A549 (cell line): ENCODE measurements at places on chromosomes 6 and 20. TPM values are rescaled to one million over a fixed set of nuclear protein-coding genes. Genes with fewer than 3 reads are reported as not detected.

DNA sequence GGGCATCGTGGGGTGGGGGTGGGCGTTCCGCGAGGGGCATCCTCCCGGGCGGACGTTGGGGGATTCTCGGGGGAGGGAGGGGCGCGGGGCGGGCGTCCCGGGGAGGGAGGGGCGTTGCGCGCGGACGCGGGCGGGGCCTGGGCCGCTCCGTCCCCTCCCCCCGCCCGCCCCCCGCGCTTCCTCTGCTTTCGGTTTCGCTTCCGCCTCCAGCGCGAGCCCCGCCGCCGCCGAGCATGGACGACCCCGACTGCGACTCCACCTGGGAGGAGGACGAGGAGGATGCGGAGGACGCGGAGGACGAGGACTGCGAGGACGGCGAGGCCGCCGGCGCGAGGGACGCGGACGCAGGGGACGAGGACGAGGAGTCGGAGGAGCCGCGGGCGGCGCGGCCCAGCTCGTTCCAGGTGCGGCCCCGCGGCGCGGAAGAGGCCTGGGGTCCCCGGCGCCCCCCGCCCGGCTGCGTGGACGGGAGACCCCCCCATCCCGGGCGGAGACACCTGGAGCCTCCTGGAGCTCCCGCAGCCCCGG lies at the start of gene OGFR:
OGFR (plus strand) TSS at position 209 of the 528 bp plus-strand sequence; CDS start at position 234, 25 bp downstream.
- DNase-seq: no peak

The RRAGD gene
- polyA plus RNA-seq: 0.58 to 1.2 TPM (median 0.79 TPM) in 3 replicates

GRCh38 chr6:5904532-5904931 lies 102.2 kb downstream of the NRN1 start:
- no peak for DNase-seq

- DNase-seq: no peak
These were observed 357.5 kb upstream of the RNF217 start for GRCh38 chr6:124604719-124605118.

DNA sequence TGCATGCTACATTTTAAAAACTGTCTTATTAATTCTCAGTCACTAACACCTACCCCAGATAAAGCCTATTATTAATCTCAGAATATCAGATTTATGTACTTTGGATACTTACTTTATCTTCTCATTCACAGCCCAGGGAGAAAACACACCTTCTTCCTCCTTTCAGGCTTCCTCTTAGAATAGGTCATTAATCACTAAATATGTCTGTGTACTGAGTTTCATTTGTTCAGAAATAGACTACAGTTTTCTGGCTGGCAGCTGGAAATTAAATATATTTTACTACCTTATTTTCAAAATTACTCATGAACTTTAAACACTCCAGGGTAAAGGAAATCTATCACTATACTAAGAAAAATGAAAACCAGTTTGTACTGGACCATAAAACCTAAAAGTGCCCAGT lies 147.7 kb upstream of the DST start:
- DNase-seq: no peak

The CLPSL2 gene
- polyA plus RNA-seq: 0.37 to 0.38 TPM in 2 of 3 replicates, not detected in the other

DNA sequence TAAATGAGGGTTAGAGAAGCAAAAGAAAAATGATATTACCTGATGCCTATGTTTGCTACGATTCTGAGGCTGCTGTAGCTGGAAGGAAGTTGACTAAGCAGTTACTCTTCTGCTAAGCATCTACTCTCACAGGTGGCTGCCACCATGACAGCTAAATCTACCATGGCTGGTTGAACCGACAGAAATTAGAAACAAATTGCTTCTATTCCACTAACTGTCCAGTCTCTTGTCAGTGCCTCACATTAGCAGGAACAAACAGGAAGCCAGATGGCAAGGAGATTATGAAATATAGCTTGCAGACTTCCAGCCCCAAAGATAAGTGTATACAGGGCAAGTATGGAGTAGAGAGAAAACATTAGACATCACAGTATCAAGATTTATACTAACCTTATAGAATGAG lies 59.4 kb upstream of the TMEM200A start:
- no peak for DNase-seq

- no peak for DNase-seq
These were observed 94.2 kb downstream of the BANF2 start for GRCh38 chr20:17793986-17794385.

DNA sequence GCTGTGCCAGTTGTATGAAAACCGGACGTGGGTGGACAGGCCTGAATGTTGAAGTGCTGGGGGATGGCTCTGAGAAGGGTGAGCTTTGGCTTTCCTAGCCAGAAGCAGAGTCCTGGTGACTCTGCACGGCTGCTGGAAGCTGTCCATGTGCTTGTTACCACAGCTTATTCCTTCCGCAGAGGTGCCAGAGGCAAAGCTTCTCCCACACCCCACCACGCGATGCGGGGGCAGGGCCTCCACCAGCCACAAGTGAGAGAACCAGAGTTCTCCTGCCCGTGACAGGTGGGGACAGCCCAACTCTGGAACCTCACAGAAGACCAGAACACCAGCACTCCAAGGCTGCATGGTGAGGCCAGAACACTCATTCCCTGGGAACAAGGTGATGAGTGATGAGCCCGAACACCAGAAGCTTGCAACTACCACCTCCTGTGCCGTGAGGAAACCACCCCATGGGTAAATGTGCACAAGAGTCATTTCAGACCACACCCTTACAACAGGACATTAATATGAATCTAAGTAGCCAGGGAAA lies 36.7 kb downstream of the JAG1 start:
- no peak for DNase-seq

DNA sequence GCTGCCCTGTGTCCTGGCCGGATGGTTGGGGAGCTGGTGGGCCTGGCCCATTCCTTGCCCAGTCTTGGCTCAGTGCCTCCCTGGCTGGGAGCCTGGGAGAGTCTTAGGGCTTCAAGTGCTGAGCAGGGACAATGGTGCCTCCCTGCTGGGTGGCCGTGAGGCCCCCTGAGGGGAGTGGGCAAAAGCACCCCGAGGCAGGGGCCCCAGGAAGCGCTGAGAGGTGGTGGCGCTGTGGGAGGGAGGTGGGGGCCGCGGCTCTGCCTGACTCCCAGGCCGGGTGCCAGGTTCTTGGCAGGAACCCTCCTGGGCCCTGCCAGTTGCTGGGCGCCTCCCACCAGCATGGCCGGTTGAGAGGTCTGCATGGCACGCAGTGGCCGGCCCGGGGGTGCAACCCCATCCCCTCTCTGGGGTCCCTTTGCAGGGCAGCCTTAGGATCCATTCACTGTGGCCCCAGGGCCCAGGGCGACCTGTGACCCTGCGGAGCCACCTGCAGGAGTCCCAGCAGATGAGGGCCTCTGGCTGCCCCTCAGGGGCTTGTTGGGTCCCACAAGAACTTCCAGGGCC lies 9.2 kb upstream of the RPS21 start:
- no peak for DNase-seq

GRCh38 chr6:15389084-15389764 lies 143.4 kb downstream of the JARID2 start:
- no peak for DNase-seq

DNA sequence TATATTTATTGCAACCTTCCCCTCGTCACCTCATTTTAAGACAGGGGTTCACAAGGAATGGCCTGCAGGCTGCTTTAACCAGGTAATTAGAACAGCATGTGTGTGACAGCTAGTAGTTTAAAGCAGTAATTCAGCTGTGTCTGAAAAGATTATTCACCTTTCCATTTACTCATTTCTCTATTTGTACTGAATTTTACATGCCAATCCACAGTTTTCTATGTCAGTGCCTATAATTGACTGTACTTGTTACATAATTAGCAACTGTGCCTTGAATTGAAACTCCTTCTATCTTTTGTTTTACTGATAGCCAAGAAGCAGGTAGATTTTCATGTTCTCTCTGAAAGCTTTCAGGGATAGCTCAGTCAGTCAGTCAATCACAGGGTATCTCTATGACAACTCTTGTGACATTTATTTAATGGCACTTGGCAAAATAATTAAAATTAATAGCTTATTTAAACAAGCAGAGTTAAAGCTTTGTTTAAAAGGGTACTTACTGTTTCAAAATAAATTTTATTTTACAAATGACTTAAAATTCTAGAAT lies 214.0 kb downstream of the ZFAND3 start:
- DNase-seq: no peak

The NHLRC1 gene
- polyA plus RNA-seq: 2.7 to 3.1 TPM (median 3.1 TPM) in 3 replicates

DNA sequence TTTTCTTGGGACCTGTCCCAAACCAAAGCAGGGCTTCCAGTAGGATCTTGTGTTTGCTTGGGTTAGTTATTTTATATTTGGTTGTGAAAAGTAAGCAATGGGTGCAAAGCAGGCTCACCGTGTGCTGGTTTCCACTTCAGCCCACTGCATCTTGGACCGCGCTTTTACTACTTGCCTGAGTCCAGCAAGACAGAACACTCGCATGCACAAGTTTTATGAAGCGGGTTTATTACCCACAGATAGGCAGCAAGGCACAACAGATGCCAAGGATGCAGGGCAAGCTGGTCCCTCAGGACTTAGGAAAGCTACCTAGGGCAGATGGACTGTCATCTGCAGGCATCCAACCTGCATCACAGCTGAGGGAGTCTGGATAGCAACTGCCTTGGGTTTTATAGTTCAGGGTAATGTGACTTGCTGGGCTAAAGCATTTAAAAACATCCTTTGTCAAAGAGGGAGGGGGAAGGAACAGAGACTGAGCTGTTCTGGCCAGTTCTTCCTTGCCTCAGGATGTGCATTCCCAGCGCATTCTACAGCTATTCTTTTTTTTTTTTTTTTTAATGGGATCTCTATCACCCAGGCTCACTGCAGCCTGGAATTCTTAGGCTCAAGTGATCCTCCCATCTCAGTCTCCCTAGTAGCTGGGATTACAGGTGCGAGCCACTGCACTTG lies 18.5 kb downstream of the CITED2 start:
- DNase-seq: no peak

The MTFR2 gene
- 11.3 to 11.8 TPM (median 11.6 TPM) in 3 replicates for polyA plus RNA-seq

The ATP6V1G2 gene
- polyA plus RNA-seq: 0.57 to 0.75 TPM (median 0.64 TPM) in 3 replicates

The PRICKLE4 gene
- polyA plus RNA-seq: 0.95 to 1.6 TPM (median 1.5 TPM) in 3 replicates

GRCh38 chr20:48025051-48025515 lies 239.8 kb upstream of the SULF2 start:
- DNase-seq: no peak

- DNase-seq: no peak
These were observed 530.1 kb upstream of the NOX3 start for GRCh38 chr6:155985660-155986138.

- DNase-seq: no peak
These were observed 15.9 kb downstream of the TMEM200A start for GRCh38 chr6:130381459-130382380.

The SLC24A3 gene
- 0.03 to 0.04 TPM in 2 of 3 replicates, not detected in the other for polyA plus RNA-seq

DNA sequence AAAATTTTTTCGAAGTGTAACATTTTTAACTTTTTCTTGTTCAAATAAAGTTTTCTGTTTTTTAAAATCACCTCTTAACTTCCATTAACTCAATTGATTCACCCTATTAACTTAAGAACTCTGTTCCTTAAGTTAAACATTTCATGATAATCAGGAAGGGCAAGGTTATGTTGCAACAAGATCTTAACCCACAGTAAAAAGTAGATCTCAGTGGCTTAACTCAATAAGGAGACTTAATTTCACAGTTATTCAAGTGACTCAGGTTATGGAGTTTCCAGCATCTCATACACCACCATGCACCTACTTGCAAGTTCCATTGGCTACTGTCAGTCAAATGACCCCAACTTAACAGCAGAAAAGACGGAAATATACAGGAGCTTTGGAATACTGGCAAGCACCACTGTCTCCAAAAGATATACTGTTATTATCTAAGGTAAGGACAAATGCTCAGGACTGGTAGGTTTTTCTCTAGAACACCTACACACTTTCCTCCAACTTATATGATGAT lies 11.2 kb downstream of the HLA-DQB1 start:
- DNase-seq: no peak

The TMEM63B gene
- polyA plus RNA-seq: 18.3 to 22.2 TPM (median 21.6 TPM) in 3 replicates

GRCh38 chr6:157660414-157660813 lies 162.6 kb upstream of the SNX9 start:
- DNase-seq: no peak

The FAM83C gene
- polyA plus RNA-seq: 0.03 TPM in 1 of 3 replicates, not detected in the others

DNA sequence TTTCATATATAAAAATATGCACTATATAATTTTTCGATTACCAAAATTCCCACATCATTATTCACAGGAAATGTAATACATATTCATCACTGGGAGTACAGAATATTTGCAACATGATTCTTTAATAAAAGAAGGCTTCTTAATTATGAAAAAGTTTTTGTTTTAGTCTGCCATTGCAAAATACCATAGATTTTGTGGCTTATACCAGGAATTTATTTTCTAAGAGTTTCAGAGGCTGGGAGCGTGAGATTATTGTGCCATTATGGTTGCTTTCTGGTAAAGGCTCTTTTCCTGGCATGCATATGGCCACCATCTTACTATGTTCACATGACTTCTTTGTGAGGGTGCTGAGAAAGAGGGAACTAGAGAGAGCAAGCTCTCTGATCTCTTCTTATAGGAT lies 306.9 kb upstream of the ADGRB3 start:
- no peak for DNase-seq

DNA sequence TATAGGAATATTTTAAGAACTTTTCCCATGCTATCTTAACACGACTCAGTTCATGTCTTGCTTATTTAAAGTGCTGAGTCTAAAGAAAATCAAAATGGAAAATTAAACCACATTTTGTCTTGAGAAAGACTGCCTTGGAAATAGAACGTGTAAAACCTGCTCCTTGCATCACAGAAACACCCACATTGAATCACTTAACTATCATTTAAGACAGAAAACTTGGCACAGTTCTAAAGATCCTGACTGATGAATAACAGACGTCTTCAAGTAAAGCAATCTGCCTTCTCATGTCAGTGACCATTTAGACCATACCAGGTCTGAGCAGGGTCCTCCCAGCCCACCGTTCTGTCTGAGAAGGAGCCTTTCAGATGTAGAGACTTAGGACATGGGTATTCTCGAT lies 7.4 kb downstream of the PERP start:
- no peak for DNase-seq

- no peak for DNase-seq
These were observed 14.4 kb upstream of the CEBPB start for GRCh38 chr20:50175938-50176933.

The TP53TG5 gene
- polyA plus RNA-seq: not detected in 3 replicates

- no peak for DNase-seq
These were observed 96.7 kb downstream of the OGFRL1 start for GRCh38 chr6:71385111-71385822.

The TAP2 gene
- 15.9 to 18.4 TPM (median 16.5 TPM) in 3 replicates for polyA plus RNA-seq

DNA sequence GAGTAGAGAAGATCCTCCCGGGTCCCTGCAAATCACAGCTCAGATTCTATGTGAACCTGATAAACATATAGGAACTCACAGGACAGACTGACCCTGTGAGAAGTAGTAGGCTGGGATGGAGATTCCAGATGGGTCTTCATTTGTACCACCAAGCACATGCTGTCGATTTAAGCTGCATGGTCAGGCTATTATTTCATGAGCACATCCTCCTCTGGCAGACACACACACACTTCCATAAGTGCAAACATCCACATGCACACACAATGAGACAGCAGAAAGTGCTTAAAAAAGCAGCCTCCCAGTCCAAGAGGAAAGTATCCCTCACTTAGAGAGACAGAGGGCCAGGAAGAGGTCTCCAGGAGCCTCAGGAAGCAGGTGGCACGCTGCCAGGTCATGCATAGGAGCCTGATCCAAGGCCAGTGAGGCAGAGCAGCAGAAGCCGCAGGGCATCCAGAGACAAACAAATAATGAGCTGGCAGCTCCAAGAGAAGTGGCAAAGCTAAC lies 131.8 kb downstream of the UNC5CL start:
- DNase-seq: peak; percentile 71

- DNase-seq: no peak
These were observed 272.7 kb upstream of the IRAK1BP1 start for GRCh38 chr6:78594668-78595066.

The PARD6B gene
- 2.7 to 3.1 TPM (median 2.8 TPM) in 3 replicates for polyA plus RNA-seq

- no peak for DNase-seq
These were observed 703.5 kb upstream of the CITED2 start for GRCh38 chr6:140077827-140078560.

The ETV7 gene
- 0.07 to 0.12 TPM in 2 of 3 replicates, not detected in the other for polyA plus RNA-seq

GRCh38 chr20:37407019-37407566 lies 61.2 kb downstream of the SRC start:
- DNase-seq: no peak

The NKX2-4 gene
- not detected in 3 replicates for polyA plus RNA-seq

GRCh38 chr20:12984863-12985262 lies 23.9 kb upstream of the SPTLC3 start:
- no peak for DNase-seq
